Bronchial epithelial cell (primary cell): ENCODE measurements at places on chromosomes 2 and 18.

DNA sequence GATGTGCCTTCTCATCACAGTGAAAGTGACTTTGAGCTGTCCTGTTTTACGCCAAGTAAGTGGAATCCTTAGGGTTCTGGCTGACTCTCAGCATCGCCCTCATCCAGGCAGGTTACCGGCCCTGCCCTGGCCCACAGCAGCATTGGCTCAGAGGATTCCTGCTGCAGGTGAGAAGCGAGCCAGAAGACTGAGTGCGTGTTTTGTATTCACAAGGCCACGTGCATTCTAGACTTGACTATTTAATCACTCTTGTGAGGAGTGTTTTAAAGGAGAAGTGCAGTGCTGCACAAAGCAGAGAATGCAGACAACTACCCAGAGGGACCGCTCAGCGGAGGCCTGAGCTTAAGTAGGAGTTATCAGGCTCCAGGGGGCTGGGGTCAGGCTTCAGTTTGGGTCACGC lies 48.3 kb downstream of the LAMA3 start:
- no peak for DNase-seq

GRCh38 chr2:70767079-70767698 lies 811 bp downstream of the ADD2 start:
- DNase-seq = no peak

- DNase-seq = no peak
These were observed 109.7 kb upstream of the CNTNAP5 start for GRCh38 chr2:123915380-123915779.

DNA sequence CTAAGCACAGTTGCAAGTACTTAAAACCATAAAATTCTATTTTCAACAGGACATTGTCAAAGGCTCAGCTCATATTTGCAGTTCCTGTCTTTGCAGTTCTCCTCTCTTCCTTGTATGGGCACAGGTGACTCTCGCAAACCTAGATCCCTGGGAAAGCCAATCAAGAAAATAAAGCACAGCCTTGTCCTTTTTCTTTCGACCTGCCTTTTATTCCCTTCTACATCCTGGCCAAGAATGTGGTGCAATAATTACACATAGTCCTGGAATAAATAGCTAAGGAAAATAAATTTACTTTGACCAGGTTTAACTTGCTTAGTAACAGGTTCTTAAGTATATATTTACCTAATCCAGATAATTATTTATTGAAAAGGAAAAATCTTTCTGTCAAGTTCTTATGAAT lies 20.2 kb downstream of the ATG16L1 start:
- DNase-seq = no peak

- no peak for DNase-seq
These were observed 69.3 kb upstream of the ITGB6 start for GRCh38 chr2:160269365-160269764.

DNA sequence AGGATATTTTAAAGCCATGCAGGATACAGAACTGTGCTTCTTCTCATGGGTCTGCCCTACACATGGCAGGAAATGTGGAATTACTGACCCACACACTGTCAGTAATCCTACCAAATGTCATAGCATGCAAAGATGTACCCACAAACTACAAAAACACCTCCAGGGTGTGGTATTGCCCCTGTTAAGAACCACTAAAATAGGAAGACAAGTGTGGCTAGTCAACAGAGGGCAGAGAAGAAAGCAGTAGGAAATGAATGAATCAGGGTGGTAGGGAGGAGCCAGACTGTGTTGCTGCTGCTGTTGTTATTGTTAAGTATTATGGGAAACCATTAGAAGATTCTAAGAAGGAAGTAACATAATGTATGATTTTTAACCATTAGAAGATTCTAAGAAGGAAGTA lies 556.7 kb upstream of the ACVR2A start:
- DNase-seq = no peak

DNA sequence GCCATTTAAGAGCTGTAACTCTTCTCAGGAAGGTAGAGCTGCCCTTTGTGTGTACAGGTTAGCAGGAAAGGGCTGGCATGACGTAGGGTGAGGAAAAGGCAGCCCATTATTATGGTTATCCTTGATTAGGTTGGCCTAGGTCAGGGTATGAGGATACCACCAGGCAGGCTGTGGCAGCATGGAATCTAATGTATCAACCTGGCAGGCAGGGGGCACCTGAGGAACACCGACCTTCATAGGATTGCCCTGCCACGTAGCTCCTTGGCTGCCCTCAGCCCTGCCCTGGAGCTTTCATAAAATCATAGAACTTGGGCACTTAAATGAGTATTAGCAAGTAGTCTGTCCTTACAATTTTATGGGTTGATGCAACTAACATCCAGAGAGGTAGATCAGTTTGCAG lies 261.6 kb downstream of the LTBP1 start:
- DNase-seq = no peak

- no peak for DNase-seq
These were observed 115.0 kb upstream of the CDCA7 start for GRCh38 chr2:173239644-173240043.

- DNase-seq = no peak
These were observed 33.0 kb downstream of the ACVR1 start for GRCh38 chr2:157843081-157843480.

GRCh38 chr18:31104444-31104843 lies 2.2 kb upstream of the DSC2 start:
- DNase-seq = peak; percentile 34

DNA sequence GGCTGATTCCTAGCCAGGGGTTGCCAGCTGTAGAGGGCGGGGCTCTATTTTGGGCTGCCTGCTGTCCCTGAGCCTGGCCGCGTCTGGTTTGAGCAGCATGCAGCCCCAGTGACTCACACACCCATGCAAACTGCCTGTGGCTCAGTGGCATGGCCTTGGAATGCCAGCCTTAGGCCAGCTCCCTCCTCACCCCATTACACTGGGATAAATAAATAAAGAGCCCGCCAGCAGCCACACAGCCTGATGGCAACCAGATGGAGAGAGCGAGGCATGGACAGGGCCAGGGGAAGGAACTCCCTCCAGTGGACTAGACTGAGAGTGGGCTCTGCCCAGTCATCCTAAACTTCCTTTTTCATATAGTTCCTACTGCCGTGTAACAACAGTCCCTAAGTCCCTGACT lies 18.3 kb downstream of the NHEJ1 start:
- peak; percentile 33 for DNase-seq

DNA sequence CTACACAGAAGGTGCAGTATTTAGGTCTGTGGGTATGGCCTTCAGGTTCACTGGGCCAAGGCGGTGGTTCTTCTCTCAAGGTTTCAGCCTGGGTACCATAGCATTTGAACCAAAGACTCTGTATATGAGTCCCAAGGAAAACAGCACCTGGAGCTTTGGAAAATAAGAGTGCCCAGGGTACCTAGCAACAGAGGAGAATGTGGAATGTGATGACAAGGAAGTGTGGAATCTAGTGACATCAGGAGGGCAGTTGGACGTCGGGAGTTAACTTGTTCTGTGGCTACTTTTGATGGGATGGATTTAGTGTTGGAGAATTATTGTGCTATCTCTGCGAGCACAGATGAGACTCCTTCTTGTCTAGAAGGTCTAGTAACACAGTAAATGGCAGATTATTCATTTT lies 201.2 kb downstream of the NOL4 start:
- peak; percentile 52 for DNase-seq

DNA sequence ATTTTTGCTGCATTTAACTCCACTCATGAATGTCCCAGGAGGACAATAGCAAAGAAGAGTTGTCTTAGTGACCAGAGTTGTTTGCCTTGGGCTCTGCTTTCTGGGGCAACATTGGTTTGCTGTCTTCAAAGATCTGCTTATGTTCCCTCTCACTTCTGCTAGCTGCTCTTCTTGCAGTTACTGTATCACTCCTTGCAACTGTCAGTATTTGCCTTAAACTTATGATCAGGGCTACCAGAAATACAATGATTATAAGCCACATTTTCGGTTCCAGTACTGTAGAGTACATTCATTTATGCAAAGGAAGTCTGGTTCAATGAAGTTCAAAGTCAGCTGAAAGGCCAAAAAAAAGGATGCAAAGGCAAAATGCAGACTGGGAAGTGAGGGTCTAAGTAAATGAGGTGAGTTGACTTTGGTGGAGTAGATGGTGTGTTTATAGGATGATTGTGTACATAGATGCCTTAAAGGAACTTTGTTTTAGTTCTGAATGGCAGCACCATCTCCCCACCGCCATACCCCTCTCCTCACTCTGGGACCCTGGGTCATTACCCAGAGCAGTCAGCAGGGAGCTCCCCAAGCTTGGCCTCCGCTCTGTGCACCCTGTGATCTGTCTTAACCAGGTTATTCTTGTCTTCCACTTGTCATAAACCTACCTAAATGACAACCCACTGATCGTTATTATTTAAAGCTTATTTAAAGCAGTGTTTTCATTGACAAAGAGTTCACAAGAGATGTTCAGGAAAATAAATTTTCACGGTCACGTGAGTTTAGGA lies 236.0 kb downstream of the DOK6 start:
- no peak for DNase-seq

DNA sequence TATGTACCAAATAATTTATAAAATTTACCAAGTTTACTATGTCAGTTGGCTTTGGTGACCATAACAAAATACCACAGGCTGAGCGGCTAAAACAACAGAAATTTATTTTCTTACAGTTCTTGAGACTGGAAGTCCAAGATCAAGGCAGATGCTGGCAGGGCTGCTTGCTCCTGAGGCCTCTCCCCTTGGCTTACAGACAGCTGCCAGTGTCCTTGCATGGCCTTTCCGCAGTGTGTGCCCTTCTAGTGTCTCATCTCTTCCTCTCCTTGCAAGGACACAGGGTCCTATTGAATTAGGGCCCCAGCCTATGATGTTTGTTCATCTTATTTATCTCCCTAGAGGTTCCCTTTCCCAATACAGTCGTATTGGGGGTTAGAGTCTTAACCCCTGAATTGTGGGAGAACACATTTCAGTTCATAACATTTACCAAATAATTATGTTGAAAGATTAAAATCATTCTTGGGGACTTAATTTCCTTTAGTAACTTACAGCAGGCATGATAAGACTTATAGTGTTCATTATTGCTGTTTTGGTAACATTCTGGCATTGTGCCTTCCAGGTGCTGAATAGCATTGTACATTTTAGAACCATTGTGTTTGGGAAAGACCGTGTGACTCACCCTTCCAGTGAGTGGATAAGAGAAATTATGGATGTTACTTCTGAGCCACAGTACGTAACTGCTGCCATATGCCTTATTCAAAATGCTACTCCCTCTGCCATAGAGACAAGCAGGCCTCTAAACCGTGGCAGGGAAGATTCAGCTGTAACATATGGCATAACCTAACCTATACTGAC lies 317.5 kb downstream of the TMX3 start:
- peak; percentile 60 for DNase-seq

GRCh38 chr2:227865291-227865690 lies 6.1 kb upstream of the DAW1 start:
- no peak for DNase-seq

GRCh38 chr2:26556309-26557243 lies 78.7 kb upstream of the OTOF start:
- no peak for DNase-seq

GRCh38 chr18:65791719-65792118 lies 40.9 kb downstream of the CDH7 start:
- DNase-seq = no peak

- DNase-seq = peak; percentile 45
These were observed 192.0 kb downstream of the CDH7 start for GRCh38 chr18:65942854-65943253.

DNA sequence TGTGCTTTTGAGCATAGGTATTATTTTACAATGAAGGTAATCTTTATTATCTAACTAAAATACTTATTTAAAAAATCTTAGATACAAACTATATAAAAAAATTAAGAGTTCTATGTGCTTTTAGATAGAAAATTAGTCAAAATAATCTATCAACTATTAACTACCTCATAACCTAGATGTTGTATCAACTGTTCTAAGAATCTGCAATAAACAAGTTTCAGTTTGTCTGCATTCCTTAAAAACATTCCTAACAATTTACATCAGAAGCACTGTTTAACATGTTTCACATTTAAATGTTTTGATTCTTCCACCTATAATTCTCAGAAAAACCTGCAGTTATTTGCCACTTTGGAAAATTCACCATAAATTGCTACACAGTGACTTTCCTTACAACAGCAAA lies 33.3 kb downstream of the NDUFS1 start:
- peak; percentile 38 for DNase-seq

DNA sequence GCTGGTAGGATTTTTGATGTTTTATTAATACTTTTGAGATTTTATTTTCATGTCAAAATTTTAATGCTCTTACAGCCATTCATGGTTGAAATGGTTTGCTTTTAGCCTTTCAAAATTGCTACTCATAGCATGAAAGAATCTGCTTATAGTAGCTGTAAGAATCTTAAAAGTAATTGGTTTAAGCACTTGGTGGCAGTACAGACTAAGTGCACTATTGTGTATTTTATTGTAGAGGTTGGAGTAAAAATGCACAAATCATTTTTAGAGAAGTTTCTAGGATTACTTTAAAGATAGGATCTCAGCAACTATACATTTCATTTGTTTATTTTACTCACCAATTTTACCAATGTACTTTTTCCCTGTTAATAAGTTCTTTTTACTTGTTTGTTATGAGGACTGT lies 205.8 kb downstream of the SPAG16 start:
- peak; percentile 12 for DNase-seq

- peak; percentile 64 for DNase-seq
These were observed 290.3 kb upstream of the MMADHC start for GRCh38 chr2:149877913-149878312.

GRCh38 chr2:11742702-11743357 lies 3.6 kb upstream of the LPIN1 start:
- DNase-seq = no peak

DNA sequence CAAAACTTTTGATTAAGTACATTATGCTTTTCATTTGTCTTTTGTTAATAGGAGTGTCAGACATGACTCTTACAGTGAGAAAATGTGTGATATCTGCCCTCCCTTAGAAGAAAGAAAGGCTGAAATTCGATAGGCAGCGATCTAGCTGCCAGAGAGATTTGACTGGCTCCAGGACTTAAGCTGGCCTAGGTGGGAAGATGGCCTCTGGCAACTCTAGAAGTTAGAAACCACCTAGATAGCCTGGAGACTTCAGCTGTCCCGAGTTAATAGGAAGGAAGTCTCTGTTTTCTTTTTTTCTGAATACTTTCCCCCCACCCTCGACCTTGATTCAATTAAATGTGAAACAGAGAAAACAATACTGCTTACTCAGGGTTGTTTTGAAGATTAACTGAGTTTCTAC lies 1194.7 kb upstream of the CRIM1 start:
- no peak for DNase-seq

- no peak for DNase-seq
These were observed 81.1 kb upstream of the RFX8 start for GRCh38 chr2:101556033-101556459.

DNA sequence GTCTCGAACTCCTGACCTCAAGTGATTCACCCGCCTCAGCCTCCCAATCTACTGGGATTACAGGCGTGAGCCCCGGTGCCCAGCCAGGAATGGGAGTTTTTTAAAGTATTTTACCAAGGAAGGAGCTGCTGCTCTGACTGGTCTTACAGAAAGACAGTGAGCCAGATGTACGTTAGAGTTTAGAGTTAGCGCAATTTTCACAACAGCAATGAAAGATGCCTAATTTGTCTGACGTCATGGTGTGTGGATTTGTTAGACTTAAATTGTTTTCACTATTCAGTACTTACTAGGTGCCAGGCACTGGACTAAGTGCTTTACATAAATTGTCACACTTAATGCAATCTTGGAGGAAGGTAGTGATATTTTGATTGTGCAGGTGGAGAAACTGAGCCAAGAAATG lies 12.4 kb upstream of the RPL37A start:
- no peak for DNase-seq
